Lung (tissue), 17 donors: ENCODE measurements at places on chromosomes 6 and 20.

DNA sequence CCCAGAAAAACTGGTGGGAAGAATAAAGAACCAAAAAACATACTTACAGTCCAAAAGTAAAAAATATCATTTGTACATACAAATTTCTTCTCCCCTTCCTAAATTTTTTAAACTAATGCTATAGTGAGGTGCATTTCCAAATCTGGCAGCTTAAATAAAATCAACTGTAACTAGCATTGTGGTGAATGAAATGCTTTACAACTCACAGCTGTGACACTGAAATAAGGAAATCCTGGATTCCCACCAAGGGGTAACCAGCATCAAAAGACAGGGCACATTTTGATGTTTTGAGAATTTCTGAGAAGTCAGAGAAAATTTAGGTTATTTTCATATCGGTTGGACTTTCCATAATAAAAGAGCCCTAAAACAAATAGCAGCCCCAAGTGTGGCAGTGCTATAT is 27.3 kb downstream of the BACH2 start:
- no peak for DNase-seq

DNA sequence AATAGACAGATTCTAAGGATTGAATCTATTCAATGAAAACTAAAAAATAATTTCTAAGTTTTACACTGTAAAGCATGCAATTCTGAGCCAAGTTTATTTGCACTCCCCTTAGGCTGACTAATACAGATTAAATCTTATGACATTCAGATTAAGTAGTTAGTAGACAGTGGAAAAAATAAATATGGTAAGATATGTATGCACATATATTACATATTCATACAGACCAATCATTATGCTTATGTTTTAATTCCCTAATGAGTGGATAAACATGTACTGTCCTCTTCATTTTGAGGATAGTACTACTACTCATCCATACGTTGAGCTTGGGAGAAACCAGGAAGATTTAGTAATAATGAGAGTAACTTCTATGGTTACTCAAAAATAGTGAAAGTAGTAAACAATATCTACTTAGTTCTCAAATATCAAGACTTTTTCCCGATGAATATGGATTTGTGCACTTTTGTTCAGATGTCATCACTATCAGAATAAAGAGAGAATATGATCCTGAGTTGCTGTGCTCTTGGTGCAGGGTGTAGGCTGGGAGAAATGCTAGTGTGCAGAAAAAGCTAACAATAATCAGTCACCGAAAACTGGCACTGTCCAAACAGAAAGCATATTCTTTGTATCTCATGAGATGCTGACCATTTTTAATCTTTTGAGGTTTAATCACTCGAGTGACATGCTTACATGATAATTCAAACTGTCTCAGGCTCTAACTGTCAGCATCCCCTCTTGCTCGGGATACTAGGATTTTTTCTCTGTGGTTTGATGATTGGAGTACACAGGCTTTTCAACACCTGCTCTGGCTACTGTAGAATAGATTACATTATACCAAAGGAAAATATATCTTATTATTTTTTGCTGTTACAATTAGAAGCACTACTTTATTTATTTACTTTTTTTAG is 111.6 kb downstream of the EPHA7 start:
- DNase-seq = no peak

DNA sequence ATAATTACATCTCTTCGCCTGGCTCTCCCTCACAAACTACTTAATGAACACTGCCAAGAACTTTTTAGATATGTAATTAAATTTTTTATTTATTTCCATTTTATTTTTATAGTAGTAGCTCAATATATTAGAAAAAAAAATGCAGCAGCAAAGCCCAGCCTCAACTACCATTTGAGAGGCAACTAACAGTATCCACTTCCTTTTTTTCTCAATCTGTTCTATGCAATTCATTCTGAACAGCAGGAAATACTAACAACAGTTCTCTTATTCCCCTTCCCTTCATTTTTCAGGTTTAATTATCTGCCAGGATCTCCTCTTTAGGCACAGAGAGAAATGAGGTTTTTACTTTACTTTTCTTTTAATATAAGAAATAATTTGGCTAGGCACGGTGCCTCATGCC is 112.7 kb downstream of the ZNF217 start:
- no peak for DNase-seq

DNA sequence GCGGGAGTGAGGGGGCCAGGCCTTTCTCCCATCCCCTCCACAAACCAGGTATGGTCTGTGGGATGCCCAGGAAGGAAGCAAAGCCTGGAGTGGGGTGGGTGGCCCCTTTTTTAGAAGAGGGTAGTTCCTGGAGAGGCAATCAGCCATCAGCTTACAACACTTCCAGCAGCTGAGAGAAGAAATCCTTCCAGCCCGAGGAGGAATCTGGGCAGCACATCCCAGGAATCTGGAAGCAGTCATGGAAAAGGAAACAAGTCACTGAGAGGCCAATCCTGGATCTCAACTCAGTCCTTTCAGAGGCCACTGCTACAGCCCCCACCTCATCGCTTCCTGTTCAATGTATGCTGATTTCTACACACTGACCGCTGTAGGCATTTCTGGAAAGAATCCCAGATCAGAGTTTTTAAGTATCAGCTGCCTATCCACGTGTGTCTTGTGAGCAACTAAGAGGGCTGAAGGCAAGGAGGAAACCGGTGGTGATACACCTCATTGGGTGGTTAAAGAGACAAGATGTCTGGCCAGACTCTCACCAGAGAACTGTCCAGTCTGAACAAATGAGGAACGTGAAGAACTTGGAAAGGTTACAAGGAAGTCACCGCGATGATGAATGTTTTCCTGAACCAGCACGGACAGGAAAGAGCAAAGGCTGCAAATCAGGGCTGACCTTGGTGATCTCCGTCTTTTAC is 92.9 kb upstream of the SHLD1 start:
- DNase-seq = peak; percentile 95

GRCh38 chr6:144482142-144482541 is 197.0 kb downstream of the UTRN start:
- peak; percentile 61 for DNase-seq

GRCh38 chr6:47650553-47651432 is 47.6 kb upstream of the ADGRF4 start:
- DNase-seq = no peak

DNA sequence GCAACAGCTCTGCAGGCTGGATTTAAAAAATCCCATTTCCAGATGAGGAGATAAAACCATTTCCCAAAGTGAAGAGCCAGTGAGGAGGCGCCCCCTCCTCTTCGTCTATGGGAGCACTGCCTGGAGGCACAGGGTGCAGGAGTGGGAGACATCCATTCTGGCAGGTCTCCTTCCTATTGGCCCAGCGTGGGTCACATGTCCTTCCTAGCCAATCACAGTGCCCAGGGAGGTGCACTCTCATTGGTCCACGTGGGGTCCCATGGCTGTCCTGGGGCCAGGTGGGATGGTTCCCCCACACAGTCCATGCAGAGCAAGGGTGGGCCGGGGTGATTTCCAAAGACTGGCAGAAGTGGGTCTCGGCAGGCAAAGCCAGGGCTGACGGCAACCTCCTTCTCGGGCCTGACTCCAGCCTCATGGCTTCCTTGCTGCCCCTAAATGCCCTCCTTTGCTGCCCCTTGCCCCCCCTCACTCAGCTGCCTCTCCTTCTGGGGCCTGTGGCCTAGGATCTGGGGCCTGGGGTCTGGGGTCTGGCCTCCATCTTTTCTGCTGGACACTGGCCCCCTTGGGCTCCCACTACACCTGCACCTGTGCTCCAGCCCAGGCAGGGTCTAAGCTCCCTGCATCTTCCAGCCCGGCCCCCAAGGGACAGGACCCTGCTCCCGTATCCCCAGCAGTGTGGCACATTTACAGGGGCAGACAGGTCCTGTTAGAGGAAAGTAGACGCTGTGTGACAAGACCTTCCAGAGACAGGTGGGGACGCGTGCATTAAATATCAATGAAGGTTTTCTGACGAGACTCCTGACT is 231.7 kb downstream of the TAF4 start:
- DNase-seq = no peak

GRCh38 chr6:163390770-163391169 is 23.7 kb upstream of the QKI start:
- no peak for DNase-seq

- DNase-seq = no peak
These were observed 21.6 kb upstream of the PI3 start for GRCh38 chr20:45153147-45153546.

DNA sequence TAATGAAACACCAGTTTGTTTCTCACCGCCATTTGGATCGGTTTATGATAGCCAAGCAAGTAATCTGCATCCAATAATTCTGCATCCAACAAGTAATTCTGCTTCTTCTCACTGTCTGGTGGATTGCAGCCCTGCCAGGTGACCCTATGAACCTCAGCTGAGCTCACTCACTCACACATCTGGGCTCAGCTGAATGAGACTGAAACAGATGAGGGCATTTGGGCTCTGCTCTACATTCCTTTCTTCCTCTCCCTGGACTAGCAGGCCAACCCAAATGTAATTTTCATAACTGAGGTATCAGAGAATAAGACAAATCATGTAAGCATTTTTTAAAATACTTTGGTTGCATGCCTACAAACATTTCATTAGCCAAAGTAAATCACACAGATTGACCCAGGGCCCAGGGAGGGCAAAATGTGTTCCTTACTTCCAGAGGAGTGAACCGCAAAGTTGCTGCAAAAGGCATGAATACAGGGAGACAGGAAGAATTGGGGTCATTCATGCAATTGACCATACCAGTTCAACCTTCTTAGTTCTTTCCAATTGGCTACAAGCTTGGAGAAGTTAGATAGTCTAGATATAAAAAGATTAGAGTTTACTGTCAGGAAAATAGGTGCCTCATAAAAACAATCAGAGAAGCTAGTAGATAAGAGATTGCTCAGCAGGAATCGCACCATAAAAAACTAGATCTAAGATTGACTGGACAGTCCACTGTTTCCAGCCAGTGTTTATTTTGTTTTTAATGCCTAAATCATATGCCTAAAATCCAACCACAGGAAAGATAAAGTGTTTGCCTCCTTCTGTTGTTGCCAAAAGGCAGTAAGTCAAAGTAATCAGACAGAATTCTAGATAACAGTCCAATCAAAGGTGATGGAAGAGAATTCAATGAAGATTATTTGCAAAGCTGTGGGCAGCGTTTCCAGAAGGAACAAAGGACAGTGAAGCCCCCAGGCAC is 43.7 kb downstream of the CBLN4 start:
- DNase-seq = peak; percentile 97

DNA sequence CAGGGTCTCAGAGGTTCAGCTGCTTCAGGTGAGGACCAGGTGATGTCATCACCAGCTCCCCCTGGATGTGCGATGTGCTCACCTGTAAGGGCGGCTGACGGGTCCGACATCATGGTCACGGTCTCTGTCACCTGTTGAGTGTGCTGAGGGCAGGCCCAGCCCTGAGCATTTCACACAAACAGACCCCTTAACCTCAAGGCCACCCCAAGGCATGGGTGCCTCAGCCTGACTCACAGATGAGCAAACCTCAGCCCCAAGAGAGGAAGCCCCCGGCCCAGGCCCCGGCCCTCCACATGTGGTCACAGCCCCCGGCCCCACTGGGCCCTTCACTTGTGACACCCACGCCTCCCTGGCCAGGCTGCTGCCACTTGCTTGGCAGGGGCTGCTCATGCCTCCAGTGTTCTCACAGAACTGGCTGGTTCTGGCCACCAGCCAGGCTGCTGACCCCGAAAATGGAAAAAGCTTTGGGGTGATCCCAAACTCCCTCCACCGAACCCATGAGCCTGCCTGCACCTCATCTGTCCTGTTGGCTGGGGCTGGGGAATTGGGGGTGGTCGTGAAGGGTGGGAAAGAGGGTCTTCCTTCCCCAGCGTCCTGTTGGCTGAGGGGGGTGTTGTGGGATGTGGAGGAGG is 33.3 kb downstream of the PRR18 start:
- no peak for DNase-seq

DNA sequence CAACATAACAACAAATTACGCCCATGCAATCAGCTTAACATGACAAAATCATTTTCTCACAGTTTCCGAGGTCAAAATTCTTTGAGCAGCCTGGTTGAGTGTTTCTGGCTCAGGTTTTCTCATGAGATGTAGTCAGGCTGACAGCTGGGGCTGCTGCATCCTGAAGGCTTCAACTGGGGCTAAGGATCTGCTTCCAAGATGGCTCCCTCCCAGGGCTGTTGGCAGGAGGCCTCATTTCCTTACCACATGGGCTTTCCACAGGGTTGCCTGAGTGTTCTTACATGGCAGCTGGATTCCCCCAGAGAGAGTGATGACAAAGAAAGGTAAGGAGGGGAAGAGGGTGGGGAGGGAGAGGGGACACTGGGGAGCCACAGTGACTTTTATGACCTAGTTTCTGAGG is 63.1 kb upstream of the NNAT start:
- no peak for DNase-seq
